ENCODE measurements at places on chromosomes 2 and 18. TPM values are rescaled to one million over a fixed set of nuclear protein-coding genes. Genes with fewer than 3 reads are reported as not detected.
A peak's percentile ranks its signal among the peaks of the same experiment; 100 is the strongest.

DNA sequence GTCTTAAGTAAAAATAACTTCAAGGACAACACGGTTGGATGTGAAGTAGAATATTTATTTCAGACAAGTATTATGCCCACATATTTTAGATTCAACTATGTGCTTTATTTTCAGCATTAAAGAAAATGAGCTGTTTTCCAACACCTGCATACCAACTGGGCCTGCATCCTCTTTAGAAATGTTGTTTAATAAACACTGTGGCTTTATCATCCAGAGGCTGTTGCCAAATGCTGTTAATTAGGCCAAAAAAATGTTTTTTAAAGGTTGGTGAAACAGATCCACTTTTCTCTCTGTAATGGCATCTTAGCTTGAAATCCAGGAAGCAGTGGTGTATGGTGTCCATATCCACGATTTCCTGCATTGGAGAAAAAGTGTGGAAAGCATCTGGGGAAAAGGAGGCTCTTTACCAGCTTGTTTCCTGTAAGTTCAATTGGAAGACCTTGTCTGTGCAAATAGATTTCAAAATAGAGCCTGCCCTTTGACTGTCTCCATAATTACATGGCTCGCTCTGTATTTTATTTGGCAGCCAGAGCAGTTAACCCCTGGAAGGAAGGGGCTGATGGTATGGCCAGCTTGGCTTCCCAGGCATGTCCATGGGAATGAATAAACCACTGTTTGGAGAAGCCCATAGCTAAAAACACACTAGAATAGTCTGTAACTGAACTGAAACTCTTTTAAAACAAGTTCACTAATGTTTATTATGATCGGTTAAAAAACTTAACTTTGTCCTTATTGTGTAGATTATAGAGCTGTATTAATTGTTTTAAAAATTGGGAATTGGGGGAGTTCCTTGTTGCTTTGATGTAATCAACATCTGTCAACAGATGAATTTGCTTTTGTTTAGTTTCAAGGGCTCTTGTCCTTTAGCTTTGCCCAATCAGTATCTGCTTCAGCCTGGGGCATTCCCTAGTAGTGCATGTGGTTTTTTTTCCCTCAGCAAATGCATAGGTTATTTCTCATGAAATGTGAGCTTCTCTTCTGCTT, 33.0 kb upstream of the DLX1 start:
- no peak for ATAC-seq

- no peak for ATAC-seq
Measured at GRCh38 chr2:19872302-19872701, 29.5 kb downstream of the TTC32 start.

GRCh38 chr18:62281684-62282083, 43.4 kb upstream of the TNFRSF11A start:
- no peak for ATAC-seq

GRCh38 chr2:134119117-134119712, 134.7 kb upstream of the MGAT5 start:
- no peak for ATAC-seq

DNA sequence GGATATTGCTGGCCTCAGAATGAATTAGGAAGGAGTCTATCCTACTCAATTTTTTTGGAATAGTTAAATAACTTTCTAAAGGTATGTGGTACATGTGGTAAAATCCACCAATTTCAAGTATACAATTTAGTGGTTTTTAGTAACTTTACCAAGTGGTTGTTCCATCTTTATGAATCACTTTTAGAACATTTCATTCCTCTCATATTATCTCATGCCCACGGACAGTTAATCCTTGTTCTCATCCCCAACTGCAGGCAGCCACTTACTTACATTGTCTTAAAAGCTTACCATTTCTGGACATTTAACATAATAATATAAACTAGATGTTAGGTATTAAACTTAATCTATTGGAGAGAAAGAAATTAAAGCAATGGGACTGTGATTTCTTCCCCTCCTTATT, 146.3 kb upstream of the ZC3H15 start:
- ATAC-seq, result no peak

DNA sequence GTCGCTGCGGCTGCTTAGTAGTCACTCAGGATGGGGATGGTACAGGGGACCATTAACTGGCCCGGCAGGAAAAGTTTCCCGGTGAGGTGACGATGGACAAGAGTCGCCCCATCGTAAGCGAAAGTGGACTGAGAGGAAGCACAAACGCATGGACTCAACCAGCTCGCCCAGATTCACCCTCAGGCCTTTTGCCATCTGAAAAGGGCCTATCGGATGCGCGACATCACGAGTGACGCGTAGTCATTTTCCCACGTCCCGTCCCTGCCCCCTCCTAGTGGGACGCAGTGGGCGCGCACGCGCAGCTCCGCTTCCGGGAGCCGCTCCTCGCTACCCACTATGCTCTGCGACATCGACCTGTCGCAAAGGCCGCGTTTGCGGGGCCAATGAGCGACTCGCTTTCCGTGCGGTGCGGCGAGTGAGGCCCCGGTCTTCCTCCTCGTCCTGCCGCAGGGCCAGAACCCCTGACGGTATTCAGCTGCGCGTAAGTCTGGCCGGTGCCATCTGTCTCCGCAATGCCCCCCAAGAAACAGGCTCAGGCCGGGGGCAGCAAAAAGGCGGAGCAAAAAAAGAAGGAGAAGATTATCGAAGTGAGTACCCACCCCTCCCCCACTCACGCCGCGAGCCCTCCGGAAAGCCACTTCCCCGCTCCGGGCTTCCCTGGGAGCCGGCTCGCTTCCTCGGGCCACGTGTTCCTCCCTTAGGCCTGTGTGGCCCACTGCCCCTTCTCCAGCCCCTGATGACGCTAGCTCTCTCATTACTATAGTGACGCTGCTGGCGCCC, at the start of gene ZC3H15:
TSS of gene ZC3H15 (plus strand) at position 390 of the 780 bp plus-strand sequence. CDS start at position 513, 123 bp downstream.
- ATAC-seq, result peak; percentile 99

- no peak for ATAC-seq
Measured at GRCh38 chr2:177673602-177674595, 281.3 kb downstream of the AGPS start.

DNA sequence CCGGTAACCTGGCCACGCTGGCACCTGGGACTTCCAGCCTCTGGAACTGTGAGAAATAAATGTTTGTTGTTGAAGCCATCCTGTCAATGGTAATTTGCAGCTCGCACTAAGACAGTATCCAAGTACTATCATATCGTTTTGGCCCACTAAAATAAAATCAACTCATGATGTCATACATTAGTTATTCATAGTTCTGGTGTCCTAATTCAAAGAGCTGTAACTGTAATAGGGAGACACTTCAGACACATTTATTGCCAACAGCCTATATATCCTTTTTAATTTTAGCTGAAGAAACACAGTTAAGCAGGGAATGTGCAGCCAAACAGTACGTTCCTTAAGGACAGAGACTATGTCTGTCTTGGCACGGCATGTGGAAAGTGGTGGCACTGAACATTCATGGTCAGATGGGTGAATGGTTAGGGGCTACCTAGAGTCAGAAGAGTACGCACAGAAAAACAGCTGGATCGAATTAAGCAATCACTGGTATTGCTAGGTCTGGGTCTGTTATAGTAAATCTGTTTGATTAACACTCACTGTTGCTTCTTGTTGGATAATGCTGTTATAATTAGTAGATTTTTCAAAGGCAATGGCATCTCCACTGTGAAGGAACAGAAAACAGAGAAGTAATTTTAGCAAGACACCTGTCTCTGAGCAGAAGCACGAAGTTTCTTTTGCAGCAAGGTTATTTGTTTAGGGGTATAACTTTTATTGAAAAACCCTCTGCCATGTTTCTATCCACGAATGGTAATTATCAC, 41.3 kb upstream of the CREG2 start:
- no peak for ATAC-seq

MYO1B gene
- total RNA-seq, result 22.0 TPM

RETSAT gene
- 45.4 TPM for total RNA-seq

PAX3 gene
- total RNA-seq, result not detected

LIMS4 gene
- total RNA-seq, result 5.1 TPM

GPN1 gene
- total RNA-seq, result 20.9 TPM

SERPINB10 gene
- not detected for total RNA-seq

Measured in gastroesophageal sphincter (tissue), 4 donors.